ENCODE measurements at places on chromosomes 6 and 20.

DNA sequence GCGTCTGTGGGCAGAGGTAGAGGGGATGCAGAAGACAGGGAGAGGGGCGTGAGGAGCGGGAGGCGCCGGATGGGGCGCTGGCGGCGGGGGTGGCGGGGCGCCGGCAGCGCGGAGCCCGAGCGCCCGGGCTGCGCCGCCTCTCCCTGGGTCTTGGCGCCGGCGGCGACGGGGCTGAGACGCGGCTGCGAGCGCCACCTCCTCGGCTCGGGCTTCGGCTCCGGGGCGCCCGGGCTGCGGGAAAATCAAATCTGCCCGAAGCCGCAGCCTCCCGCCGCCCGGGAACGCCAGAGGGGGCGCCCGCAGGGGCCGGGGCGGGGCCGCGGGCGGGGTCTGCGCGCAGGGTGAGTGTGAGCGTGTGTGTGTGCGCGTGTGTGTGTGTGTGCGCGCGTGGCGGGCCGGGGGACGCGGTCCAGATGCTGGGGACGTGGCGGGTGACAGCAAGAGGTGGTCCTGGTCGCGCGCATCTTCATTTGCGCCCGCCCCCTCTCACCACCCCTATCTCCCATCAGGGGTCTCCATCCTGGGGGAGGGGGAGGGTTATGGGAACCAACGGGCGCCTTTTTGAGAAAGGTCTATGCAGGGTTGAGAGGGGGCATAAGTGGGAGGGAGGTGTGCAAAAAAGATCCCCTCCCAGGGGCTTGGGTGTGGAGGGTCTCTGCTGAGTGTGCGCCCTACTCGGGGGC, 646 bp upstream of the CPNE5 start:
- DNase-seq = no peak

GRCh38 chr6:89184344-89184743, 32.8 kb downstream of the GABRR1 start:
- DNase-seq = no peak

- no peak for DNase-seq
These were observed 5.5 kb upstream of the CHRNA4 start for GRCh38 chr20:63366390-63367365.

DNA sequence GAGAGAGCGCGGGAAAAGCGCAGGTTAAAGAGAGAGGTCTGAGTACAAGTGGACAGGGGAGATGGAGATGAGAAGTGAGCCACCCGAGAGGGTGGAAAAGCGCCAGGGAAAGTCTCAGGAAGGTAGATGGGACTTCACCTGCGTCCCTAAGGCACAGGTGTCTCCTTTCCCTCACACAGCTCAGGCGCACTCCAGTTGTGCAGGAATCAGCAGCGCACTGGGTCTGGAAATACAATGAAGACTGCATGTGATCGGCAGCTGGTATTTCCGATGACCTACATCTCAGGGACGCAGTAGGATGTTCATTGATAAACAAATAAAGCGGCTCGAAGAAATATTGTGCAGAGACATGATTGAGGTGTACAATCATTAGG, 432 bp upstream of the KHDRBS2 start:
- no peak for DNase-seq

GRCh38 chr20:10940941-10941340, 267.1 kb upstream of the JAG1 start:
- no peak for DNase-seq

- no peak for DNase-seq
These were observed 334.8 kb downstream of the NRN1 start for GRCh38 chr6:5671601-5672559.

DNA sequence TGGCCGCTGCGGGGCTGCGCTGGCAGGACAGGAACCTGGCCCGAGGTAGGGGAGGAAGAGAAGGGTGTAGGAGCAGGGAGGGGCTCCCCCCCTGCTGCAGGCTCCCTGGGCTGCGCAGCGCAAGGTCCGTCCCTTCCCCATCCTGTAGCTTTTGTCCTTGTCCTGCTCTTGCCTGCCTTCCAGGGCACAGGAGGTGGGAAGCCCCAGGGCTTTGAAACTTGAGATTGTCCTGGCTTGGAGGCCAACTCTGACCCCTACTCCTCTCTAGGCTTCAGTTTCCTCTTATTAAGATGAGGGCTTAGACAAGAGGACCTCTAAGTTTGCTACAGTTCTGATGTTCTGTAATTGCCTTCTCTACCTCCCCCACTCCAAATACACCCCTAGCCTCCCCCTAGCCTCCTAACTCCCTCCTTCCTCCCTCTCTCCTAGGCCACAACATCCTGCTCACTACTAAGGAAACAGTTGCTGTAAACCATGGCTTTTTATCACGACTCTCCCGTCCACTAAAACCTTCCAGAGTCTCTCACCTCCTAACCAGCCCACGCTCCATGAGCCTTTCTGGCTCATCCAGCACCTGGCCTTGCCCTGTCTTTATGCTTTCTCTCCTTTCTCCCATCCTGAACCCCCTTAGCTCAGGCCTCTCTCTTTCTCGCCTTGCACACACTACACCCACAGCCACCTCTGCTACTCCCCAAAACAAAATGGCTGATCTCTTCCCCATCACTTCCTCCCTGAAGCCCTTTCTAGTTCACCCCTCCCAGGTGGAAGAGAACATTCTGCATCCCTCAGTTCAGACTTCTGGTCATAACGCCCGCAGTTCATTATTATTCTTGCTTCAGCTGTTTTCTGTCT, 10.2 kb downstream of the UNC5CL start:
- peak; percentile 7 for DNase-seq

DNA sequence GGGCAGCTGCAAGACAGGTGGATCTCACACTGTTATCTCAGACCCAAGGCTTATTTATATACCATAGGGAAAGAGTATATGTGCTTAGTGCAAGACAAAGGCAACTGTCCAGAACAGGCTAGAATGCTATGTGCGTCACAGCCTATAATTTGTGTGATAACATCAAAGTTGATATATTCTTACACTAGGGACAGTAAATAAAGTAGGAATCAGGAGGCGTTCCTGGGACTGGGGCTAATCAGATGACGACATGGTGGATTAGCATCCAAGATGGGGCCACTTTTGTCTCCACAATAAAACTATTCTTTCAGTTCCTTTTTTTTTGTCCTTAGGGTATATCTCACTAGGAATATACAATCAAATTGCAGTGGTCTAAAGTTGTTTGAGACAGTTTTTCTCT, 54.9 kb upstream of the IER3 start:
- DNase-seq = no peak

DNA sequence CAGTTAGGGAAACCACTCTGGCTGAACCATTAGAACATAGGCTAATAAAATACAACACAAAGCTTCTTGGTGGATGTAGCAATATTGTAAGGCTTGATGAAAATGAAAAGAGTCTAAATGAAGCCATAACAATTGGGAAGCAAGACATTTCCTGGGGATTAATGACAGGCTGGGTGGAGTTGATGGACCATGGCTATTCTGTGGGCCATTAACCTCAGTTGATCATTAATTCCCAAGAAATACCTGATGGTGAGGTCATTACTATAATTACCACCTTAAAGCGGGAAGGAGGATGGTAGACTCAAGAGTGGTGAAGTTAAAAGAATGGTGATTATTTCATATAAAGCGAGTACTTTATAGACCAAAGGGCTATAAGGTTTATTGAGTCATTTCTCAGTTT, 455.8 kb upstream of the MAP3K7 start:
- no peak for DNase-seq

Measured in astrocyte of the spinal cord (primary cell).